ENCODE measurements at places on chromosomes 7 and 10.

DNA sequence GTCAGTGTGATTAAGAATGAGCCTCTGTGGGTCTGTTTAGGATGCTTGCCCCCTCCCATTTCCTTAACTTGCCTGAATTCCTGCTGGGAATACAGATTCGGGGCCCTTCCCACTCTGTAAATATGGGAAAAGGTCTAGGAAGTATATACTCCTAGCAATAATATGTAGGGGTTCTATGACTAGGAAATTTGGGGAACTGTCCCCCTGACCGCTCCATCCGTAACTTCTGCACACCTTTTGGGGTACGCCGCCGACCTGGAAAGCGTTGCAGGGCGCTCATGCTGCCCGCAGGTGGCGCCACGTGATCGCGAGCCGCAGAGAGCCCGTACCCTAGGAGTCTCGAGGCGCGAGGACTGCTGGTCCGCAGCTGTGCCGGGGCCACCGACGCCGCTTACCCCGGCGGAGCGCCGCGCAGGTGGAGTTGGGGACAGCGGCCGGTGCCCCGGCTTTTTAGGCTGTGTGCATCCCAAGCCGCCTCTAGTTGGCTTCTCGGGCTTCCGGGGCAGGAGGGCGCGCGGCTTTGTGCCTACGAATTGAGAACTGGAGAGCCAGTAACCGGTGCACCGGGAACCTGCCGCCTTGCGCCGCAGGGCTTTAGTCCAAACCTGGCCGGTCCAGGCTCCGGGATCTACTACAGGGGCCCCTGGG, 656 bp upstream of the CNNM2 start:
- DNase-seq, result peak; percentile 77

GRCh38 chr10:33067481-33067880, 109.5 kb upstream of the ITGB1 start:
- DNase-seq, result no peak

- DNase-seq, result no peak
Observed at GRCh38 chr10:110492069-110492822, 5.5 kb upstream of the DUSP5 start.

GRCh38 chr10:27372095-27372494, 131.5 kb upstream of the ACBD5 start:
- DNase-seq, result no peak

DNA sequence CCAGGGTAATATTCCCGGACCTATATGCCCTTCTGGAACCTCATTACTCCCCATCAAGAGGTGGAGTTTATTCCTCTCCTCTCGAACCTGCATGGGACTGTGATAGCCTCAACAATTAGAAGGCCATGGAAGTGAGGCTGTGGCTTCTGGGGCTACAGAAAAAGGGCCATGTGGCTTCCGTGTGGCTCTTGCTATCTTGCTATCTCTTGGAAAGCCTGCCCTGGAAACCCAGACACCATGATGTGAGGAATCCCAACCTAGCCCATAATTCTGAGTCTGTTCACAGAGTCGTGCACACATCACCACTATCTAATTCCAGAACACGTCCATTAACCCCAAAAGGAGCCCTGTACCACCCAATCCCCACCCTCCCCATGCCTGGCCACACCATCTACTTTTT, 20.8 kb upstream of the SH3PXD2A start:
- no peak for DNase-seq
